ENCODE measurements at places on chromosomes 7 and 10. TPM values are rescaled to one million over a fixed set of nuclear protein-coding genes. Genes with fewer than 3 reads are reported as not detected.

DNA sequence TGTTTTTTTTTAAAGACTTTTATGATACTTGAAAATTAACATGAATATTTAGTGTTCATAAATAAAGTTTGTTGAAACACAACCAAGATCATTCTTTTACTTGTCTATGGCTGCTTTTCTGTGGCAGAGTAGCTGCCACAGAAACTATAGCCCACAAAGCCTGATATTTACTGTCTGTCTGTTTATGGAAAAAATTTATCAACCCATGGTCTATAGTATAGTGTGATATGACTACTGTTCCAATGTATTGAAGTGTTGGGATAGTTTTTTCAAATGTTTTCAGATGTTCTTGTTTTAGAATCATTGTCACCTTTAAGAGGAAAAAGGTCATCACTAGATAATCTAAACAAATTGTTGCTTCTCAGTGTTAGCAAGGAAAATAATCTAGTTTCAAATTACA is 10.8 kb downstream of the TFAM start:
- H3K27ac ChIP-seq: no peak overlapping the region
- no peak for DNase-seq
- no peaks in the 10 kb centered on the region for H3K4me1 ChIP-seq
- H3K36me3 ChIP-seq: peaks cover 19% of the 10 kb centered on the region

DNA sequence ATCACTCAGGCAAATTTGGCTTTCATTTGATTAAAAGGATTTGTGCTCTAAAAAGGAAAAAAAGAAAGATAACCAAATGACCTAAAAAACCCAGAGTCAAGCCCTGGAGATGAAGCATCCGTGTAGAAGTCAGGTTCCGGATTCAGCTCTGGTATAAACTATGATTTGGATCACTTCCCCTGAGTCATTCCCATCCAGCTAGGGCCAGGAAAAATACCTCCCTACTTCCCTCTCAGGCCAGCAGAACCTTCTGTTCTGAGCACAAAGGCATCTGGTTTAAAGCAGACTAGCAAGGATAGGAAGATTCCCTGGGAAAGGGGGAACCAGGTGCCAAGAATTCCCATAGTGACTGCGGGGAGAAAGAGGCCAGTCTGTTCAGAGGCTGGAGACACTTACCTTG is 25.7 kb upstream of the NDST2 start:
- H3K4me1 ChIP-seq: no peaks in the 10 kb centered on the region
- H3K36me3 ChIP-seq: no peaks in the 10 kb centered on the region
- H3K27ac ChIP-seq: no peak overlapping the region
- no peak overlapping the region for H3K4me3 ChIP-seq
- no peaks in the 10 kb centered on the region for H3K27me3 ChIP-seq
- no peak for DNase-seq

The RBP3 gene
- not detected for total RNA-seq

DNA sequence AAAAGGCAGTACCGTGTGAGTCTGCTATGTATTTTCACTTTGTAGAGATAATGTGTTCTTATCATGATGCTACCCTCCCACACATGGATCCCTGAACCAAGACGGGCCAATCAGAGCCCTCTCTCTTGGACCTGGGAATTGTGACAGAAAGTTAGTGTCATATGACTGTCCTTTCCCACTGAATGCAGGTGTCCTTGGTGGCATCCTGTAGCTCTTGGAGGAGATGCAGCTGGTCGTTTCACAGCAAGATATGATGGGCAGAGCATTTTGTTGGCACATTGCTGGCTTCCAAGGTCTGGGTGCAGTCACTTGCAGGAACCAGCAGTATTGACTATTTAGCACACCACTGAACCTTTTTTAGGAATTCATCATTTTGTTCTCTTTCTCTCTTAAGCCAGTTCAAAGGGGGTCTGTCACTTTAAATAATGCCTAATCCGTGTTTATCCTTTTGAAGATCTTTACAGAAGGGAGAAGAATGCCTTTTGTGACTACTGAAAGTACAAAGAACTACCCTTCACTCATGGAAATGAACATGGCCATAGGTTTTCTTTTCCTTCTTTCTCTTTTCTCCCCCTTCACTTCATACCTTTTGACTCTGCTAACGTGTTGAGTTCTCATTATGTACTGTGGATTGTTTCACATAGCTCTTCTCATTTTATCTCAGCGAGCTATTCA is 125.1 kb downstream of the PLXDC2 start:
- H3K27me3 ChIP-seq: no peaks in the 10 kb centered on the region
- H3K4me3 ChIP-seq: no peak overlapping the region
- H3K27ac ChIP-seq: no peak overlapping the region

The PPP1R9A gene
- total RNA-seq: 0.19 TPM

DNA sequence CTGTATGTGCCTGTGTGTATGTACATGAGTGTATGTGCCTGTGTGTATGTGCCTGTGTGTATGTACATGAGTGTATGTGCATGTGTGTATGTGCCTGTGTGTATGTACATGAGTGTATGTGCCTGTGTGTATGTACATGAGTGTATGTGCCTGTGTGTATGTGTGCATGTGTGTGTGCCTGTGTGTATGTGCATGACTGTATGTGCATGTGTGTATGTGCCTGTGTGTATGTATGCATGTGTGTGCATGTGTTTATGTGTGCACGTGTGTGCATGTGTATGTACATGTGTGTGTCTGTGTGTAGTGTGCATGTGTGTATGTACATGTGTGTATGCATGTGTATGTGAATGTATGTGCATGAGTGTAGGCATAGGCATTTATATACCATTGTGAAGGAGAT is 274.8 kb downstream of the ADARB2 start:
- H3K4me3 ChIP-seq: no peak overlapping the region
- H3K4me1 ChIP-seq: no peaks in the 10 kb centered on the region
- DNase-seq: no peak
- no peaks in the 10 kb centered on the region for H3K36me3 ChIP-seq

GRCh38 chr10:102119417-102120141 is 589 bp downstream of the LDB1 start:
- peak overlapping the region; percentile 66 for H3K27ac ChIP-seq
- H3K27me3 ChIP-seq: no peaks in the 10 kb centered on the region
- H3K4me1 ChIP-seq: peaks cover 61% of the 10 kb centered on the region
- H3K36me3 ChIP-seq: peaks cover 1% of the 10 kb centered on the region
- peak overlapping the region; percentile 96 for H3K4me3 ChIP-seq
- DNase-seq: peak; percentile 63

The NXPH1 gene
- not detected for total RNA-seq

The PNLIP gene
- total RNA-seq: not detected

The PTPRN2 gene
- 0.79 TPM for total RNA-seq

GRCh38 chr7:16926283-16926682 is 44.5 kb upstream of the AGR3 start:
- no peaks in the 10 kb centered on the region for H3K27me3 ChIP-seq
- H3K27ac ChIP-seq: no peak overlapping the region
- no peaks in the 10 kb centered on the region for H3K36me3 ChIP-seq
- DNase-seq: no peak
- H3K4me1 ChIP-seq: peaks cover 41% of the 10 kb centered on the region

DNA sequence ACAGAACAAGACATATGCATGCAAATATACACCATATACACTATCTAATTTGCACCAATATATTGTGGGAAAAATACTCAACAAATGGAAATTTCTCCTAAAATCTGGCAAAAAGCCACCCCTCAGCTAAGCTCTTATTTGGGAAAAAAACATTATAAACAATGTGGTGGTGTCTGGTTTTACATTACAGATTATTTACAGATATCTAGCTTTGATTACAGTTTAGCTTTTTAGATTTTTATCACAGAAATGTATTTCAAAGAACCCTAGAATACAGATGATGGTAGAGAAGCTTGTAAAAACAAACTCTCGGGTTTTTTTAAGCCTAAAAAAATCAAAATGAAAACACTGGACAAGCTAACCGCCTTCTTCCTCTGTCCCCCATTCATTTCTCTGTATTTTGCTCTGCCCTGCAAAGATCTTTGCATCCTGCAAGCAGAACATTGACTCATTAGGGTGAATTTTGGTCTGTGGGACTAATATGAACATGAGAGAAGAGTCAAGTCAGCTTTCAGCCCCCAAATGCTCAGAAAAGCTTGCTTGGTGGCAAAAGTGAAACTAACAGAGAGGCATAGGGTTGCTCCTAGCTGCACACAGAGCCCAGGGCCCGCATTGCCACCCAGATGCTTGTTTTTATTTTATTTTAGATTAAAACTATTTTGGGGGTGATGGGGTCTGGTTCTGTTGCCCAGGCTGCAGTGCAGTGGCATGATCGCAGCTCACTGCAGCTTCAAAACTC is 88.8 kb upstream of the LYZL1 start:
- DNase-seq: no peak
- no peak overlapping the region for H3K27ac ChIP-seq
- H3K36me3 ChIP-seq: no peaks in the 10 kb centered on the region

The ASB15 gene
- not detected for total RNA-seq

DNA sequence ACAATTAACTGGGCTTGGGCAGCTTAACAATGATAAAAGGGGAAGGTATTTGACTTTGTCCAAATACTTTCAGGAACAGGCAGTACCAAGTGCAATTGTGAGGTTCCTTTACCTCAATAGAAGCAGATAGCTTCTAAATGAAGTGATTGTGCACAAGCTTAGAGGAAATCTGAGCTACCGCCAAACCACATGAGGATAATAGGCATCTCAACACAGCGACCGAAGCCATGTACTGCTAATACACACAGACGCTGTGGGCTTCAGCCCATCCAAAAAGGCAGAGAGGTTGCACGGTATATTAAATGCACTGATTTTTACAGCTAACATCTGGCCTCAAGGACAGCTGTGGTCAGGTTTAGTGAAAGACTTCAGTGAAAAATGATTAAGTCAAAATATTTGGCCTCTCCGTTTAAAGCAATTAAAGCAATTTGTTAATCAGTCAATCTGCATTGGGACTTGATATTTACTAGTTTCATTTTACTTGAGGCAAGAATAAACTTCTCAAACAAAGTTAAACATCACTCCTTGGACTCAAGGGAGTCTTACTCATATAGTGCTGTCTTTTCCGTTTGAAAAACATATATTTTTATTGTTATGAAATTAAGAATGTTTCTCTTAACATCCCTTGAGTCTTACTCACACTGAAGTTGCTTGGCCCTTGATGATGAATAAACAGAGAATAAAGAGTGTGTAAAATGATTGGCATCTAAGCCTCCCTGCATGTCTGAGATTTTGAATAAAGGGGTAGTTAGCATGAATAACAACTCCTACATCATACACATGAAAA is 306.3 kb downstream of the C7orf25 start:
- no peak overlapping the region for H3K27ac ChIP-seq
- no peak for DNase-seq
- H3K36me3 ChIP-seq: no peaks in the 10 kb centered on the region
- no peak overlapping the region for H3K4me3 ChIP-seq
- no peaks in the 10 kb centered on the region for H3K4me1 ChIP-seq

The NPSR1 gene
- not detected for total RNA-seq

GRCh38 chr10:59129867-59130266 is 46.6 kb upstream of the PHYHIPL start:
- H3K27me3 ChIP-seq: no peaks in the 10 kb centered on the region
- no peak overlapping the region for H3K4me3 ChIP-seq
- DNase-seq: no peak
- no peak overlapping the region for H3K27ac ChIP-seq
- H3K4me1 ChIP-seq: no peaks in the 10 kb centered on the region
- no peaks in the 10 kb centered on the region for H3K36me3 ChIP-seq

DNA sequence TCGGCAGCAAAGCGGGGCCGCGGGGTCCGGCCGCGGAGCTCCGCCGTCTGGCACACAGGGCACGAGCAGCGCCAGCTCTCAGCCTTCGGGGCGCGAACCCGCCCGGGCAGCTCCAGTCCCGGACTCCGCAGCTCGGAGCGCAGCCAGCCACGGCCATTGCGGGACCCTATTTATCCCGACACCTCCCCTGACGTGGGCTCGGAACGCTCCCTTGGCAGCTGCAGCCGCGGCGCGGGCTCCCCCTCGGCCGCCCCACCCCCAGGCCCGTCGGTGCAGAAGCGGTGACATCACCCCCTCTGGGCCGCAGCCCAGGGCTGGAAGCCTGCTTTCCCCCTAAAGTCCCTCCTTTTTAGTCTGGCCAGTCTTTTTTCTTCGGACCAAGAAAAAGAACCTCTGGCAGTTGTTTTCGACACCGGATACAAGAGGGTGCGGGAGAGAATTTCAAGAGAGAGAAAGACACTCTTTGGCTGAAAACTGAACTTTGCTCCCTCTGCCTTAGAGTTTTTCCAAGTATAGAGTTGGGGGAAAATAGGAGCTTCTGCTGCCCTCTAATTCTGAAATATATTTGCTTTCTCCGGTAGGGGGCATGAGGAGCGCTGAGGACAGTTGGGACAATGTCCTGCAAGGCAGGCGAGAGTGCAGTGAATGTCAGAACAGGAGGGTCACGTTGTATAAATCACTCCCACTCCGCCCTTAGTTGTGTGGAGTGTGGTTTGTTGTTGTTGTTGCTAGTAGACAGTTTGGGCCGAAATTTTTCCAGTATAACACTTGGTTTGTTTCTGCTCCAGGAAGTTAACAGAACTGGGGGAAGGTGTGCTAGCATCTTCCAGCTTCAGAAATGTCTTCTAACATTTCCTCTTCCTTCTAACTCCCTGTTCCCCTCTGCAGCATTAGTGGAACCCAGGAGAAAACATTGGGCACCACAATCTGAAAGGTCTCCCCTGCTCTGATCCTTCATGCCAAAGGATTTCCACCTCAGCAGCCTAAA is at the start of gene SFRP4:
Gene SFRP4, minus strand, starts transcription at position 145 of the 988 bp plus-strand sequence. CDS start 280 bp downstream, outside the sequence.
- H3K27ac ChIP-seq: no peak within 1 kb of the TSS
- no peaks in the 10 kb centered on the region for H3K36me3 ChIP-seq
- DNase-seq: peak; percentile 21
- peak within 1 kb of the TSS; percentile 74 for H3K4me3 ChIP-seq
- peaks cover 86% of the 10 kb centered on the region for H3K27me3 ChIP-seq

The PLPP4 gene
- not detected for total RNA-seq

GRCh38 chr7:128031901-128032604 is 816 bp upstream of the LRRC4 start:
- H3K27me3 ChIP-seq: no peaks in the 10 kb centered on the region
- peak; percentile 77 for DNase-seq
- H3K36me3 ChIP-seq: peaks cover 11% of the 10 kb centered on the region
- H3K27ac ChIP-seq: no peak overlapping the region

The OR2A12 gene
- total RNA-seq: not detected

GRCh38 chr10:114295393-114295792 is 56.3 kb downstream of the VWA2 start:
- peaks cover 14% of the 10 kb centered on the region for H3K36me3 ChIP-seq
- no peak for DNase-seq
- no peaks in the 10 kb centered on the region for H3K4me1 ChIP-seq
- no peaks in the 10 kb centered on the region for H3K27me3 ChIP-seq

- no peaks in the 10 kb centered on the region for H3K4me1 ChIP-seq
- no peak overlapping the region for H3K27ac ChIP-seq
- no peak overlapping the region for H3K4me3 ChIP-seq
- DNase-seq: no peak
- no peaks in the 10 kb centered on the region for H3K36me3 ChIP-seq
- no peaks in the 10 kb centered on the region for H3K27me3 ChIP-seq
Observed at GRCh38 chr10:34798654-34799053, 16.4 kb downstream of the PARD3 start.

GRCh38 chr7:64802699-64803098 is 8.5 kb downstream of the ZNF138 start:
- no peak overlapping the region for H3K27ac ChIP-seq
- no peak for DNase-seq
- peaks cover 53% of the 10 kb centered on the region for H3K36me3 ChIP-seq
- H3K4me1 ChIP-seq: peaks cover 25% of the 10 kb centered on the region
- H3K4me3 ChIP-seq: no peak overlapping the region

Measured in activated T-cell treated with anti-CD3 and anti-CD28 coated beads, Interleukin-2, amount 50 U/mL, for 72 hours (primary cell).